Muscle of leg (tissue), 16 donors: ENCODE measurements at places on chromosomes 12 and 14.

GRCh38 chr14:84969501-84969900 is 560.4 kb upstream of the FLRT2 start:
- H3K4me1 ChIP-seq, result no peaks in the 10 kb centered on the region
- no peaks in the 10 kb centered on the region for H3K27me3 ChIP-seq
- no peak for DNase-seq
- no peak overlapping the region for H3K27ac ChIP-seq
- no peak overlapping the region for H3K4me3 ChIP-seq

DNA sequence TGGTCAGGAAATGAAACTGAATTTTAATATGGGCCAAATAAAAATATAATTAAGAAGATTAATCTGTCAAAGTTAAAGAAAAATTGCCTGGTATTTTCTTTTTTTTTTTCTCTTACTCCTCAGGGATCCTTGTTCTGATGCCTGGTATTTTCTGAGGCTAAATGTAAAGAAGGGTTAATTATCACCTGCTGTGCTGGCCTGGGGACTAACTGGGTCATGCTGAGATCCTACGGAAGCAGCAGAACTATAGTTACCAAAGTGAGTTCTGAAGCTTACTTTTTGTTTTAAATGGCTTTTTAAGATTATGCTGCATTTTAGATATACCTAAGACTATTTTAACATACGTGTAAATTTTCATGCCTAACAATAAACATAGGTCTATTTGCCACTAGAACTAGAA is 23.3 kb downstream of the ZC2HC1C start:
- no peak overlapping the region for H3K4me3 ChIP-seq
- H3K27me3 ChIP-seq, result no peaks in the 10 kb centered on the region
- DNase-seq, result no peak
- H3K4me1 ChIP-seq, result peaks cover 2% of the 10 kb centered on the region
- no peak overlapping the region for H3K27ac ChIP-seq

DNA sequence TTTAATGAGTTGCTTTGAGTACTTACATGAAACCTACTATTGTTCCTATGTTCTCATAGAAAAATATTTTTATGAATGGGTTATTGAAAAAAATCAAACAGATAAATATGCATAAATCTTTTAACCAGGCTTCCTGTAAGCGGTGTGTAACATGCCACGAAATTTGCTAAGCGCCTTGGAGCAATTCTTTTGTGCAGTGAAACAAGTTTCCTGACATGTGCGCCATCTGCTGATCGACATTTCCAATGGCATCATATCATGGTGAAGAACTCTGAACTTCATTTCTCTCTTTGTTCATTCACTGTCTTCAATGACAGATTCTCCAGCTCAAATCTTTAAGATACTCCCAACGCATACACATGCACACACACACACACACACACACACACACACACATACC is 145.6 kb upstream of the NAV3 start:
- DNase-seq, result peak; percentile 89
- H3K36me3 ChIP-seq, result no peaks in the 10 kb centered on the region
- H3K27ac ChIP-seq, result no peak overlapping the region
- H3K4me1 ChIP-seq, result no peaks in the 10 kb centered on the region
- H3K27me3 ChIP-seq, result no peaks in the 10 kb centered on the region

- H3K27me3 ChIP-seq, result no peaks in the 10 kb centered on the region
- no peak for DNase-seq
- H3K4me1 ChIP-seq, result no peaks in the 10 kb centered on the region
- no peak overlapping the region for H3K27ac ChIP-seq
- H3K4me3 ChIP-seq, result no peak overlapping the region
These were observed 34.0 kb upstream of the CMKLR1 start for GRCh38 chr12:108373111-108373510.

GRCh38 chr14:101508196-101508947 is 52.9 kb upstream of the DIO3 start:
- DNase-seq, result no peak
- H3K27me3 ChIP-seq, result peaks cover 6% of the 10 kb centered on the region
- no peaks in the 10 kb centered on the region for H3K36me3 ChIP-seq
- H3K27ac ChIP-seq, result no peak overlapping the region

GRCh38 chr14:97162621-97163020 is 365.4 kb downstream of the VRK1 start:
- DNase-seq, result no peak
- no peak overlapping the region for H3K27ac ChIP-seq
- H3K36me3 ChIP-seq, result no peaks in the 10 kb centered on the region
- peaks cover 2% of the 10 kb centered on the region for H3K27me3 ChIP-seq
- no peaks in the 10 kb centered on the region for H3K4me1 ChIP-seq
- H3K4me3 ChIP-seq, result no peak overlapping the region

DNA sequence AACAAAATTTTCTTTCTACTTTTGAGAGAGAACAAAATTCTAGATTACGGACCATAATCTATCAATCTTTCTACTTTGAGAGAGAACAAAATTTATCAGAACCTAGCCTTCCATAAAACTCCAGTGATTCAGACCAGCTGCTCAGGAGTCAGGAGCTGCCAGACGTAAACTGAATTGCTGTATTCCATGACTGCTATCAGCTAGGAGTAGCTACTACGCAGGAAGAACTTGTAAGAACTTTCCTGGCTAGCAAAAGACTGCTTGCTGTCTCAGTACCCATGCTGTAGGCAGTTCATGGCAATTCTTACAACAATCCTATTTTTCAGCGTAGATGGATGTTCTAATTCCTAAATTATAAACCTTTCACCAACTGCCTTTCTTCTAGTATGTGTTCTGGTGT is 73.3 kb downstream of the MED13L start:
- no peak for DNase-seq
- H3K36me3 ChIP-seq, result no peaks in the 10 kb centered on the region
- no peak overlapping the region for H3K4me3 ChIP-seq
- peaks cover 3% of the 10 kb centered on the region for H3K4me1 ChIP-seq

DNA sequence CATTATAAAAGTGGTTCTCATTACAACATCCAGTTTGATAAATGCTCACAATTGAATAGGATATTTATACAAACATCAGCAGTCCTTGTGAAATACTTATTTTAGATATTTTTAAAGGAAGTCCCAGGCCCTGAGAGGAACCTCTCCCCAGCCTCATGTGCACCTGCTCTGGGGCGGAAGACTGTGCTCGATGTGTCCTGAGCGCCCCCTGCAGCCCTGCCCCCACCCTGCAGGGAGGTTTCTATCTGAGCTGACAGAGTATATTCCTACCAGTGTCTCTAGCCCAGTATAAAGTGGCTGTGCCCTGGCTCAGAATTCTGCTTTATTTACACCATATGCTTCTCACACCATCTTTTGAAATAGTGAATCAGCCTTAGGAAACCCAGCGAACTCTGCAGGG is 1349.1 kb downstream of the TMEM121 start:
- DNase-seq, result no peak
- H3K4me1 ChIP-seq, result no peaks in the 10 kb centered on the region
- H3K4me3 ChIP-seq, result no peak overlapping the region
- H3K27ac ChIP-seq, result no peak overlapping the region
- H3K27me3 ChIP-seq, result no peaks in the 10 kb centered on the region
- no peaks in the 10 kb centered on the region for H3K36me3 ChIP-seq

- peak overlapping the region; percentile 86 for H3K27ac ChIP-seq
- H3K27me3 ChIP-seq, result no peaks in the 10 kb centered on the region
- H3K36me3 ChIP-seq, result no peaks in the 10 kb centered on the region
- peaks cover 4% of the 10 kb centered on the region for H3K4me1 ChIP-seq
These were observed 14.3 kb downstream of the CFL2 start for GRCh38 chr14:34699873-34700621.

- H3K27me3 ChIP-seq, result no peaks in the 10 kb centered on the region
- peaks cover 25% of the 10 kb centered on the region for H3K4me1 ChIP-seq
- peak overlapping the region; percentile 91 for H3K4me3 ChIP-seq
- peak overlapping the region; percentile 91 for H3K27ac ChIP-seq
These were observed 1.8 kb upstream of the SAMD4A start for GRCh38 chr14:54564868-54565784.

GRCh38 chr12:32302218-32303173 is 96.9 kb upstream of the FGD4 start:
- no peaks in the 10 kb centered on the region for H3K36me3 ChIP-seq
- no peaks in the 10 kb centered on the region for H3K27me3 ChIP-seq
- H3K27ac ChIP-seq, result no peak overlapping the region
- H3K4me1 ChIP-seq, result no peaks in the 10 kb centered on the region
- H3K4me3 ChIP-seq, result no peak overlapping the region

- H3K27me3 ChIP-seq, result no peaks in the 10 kb centered on the region
- DNase-seq, result peak; percentile 27
- peak overlapping the region; percentile 61 for H3K4me3 ChIP-seq
- peaks cover 6% of the 10 kb centered on the region for H3K36me3 ChIP-seq
These were observed 462 bp downstream of the KNTC1 start for GRCh38 chr12:122527478-122527944.

DNA sequence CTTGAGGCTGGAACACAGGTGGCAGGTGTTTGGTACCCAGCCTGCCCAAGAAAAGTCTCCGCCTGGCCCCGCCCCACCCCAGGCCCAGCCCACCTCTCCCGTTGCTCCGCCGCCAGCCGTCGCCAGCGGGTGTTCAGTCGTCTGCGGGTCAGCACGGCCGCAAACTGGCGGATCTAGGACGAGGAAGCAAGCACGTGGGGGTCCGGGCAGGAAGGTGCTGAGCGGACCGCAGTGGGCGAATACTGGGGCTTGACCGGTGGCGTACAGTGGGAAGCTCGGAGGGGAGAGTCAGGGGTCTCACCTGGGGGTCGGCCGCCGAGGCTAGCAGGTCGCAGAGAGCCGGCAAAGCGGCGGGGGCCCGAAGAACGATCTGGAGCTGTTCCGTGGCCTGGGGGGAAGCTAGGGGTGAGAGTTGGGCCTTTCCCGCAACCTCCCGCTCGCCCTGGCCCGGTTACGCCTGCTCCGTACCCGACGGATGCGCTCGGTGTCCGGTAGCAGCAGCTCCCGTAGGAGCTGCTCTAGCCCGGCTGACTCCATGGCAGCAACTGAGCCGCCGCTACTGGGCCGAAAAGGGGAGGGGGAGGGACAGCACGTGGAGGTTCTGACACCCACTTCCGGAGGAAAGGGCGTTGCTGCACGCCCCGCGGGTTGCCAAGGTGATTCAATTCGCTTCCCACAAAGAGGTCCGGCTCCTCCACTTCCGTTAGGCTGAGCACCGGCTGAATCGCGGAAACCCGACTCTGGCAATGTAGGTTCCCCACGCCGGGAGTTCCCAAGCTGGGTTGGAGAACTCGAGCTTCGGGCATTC is at the start of gene IPO4:
Gene IPO4, minus strand, starts transcription at position 566 of the 808 bp plus-strand sequence. Its CDS starts 29 bp downstream, at position 537.
- no peaks in the 10 kb centered on the region for H3K27me3 ChIP-seq
- H3K4me1 ChIP-seq, result peaks cover 16% of the 10 kb centered on the region
- peak within 1 kb of the TSS; percentile 79 for H3K4me3 ChIP-seq
- H3K36me3 ChIP-seq, result peaks cover 67% of the 10 kb centered on the region
- DNase-seq, result peak; percentile 99
- peak within 1 kb of the TSS; percentile 60 for H3K27ac ChIP-seq

DNA sequence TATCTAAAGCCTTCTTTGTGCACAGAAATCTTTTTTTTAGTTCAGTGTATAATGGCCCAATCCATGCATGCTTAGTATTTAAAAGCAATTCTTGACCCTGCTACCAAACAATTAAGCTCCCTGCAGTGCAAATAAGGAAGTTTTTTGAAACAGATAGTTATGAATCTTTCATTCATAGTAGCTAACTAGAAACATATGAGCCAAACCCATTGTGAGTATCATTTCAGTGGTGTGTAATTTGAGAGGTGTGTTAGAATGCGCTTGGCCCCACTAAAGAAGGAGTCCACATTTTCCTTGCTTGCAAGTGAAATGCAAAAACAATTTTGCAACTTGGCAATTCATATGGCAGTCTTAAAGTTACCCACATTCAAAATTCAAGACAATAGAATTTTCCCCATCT is 14.4 kb downstream of the EPS8 start:
- no peak overlapping the region for H3K27ac ChIP-seq
- DNase-seq, result peak; percentile 64
- H3K4me1 ChIP-seq, result no peaks in the 10 kb centered on the region
- no peak overlapping the region for H3K4me3 ChIP-seq

DNA sequence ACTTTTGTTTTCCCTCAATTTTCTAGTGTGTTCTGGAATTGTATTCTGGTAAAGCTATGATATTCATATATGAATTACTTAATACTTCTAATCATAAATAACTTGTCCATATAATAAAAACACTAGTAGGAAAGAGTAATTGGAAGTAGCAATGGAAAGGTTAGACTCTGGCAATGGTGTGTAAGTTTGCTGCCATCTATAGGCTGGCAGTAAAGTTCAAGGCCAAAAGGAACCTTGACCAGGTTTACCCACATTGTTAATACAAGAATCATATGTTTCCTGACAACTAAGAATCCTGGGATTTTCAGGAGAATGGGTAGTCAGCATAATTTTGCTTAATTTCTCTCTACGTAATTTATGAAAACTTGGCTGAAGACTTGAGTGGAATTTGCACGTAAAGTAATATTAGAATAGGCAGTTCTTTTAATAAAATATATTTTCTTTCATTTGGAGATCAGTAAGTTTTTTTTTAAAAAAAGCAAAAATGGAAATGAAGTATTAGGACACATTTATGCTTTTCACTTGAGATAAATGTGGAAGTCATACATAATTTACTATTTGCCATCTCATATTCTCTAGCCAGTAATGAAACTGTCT is 926.7 kb downstream of the GALC start:
- H3K27ac ChIP-seq, result no peak overlapping the region
- H3K4me3 ChIP-seq, result no peak overlapping the region
- H3K27me3 ChIP-seq, result no peaks in the 10 kb centered on the region

DNA sequence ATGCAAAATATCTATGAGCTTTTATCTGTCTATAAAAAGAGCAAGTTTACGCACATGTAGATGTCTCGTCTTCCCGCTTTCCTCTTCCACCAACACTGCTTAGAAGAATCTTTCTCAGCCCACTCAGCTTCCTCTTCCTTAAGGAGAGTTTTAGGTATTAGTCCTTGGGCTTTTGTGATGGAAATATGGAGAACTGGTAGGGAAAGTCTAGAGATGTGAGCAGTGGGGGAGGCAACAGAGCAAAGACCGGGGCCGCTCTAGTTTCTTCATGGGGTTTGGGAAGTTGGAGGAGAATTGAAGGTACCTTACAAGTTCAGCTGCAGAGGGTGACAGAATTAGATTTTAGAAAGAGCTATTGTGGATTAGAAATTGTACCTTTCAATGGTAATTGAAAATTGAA is 56.3 kb upstream of the CPNE8 start:
- H3K4me1 ChIP-seq, result no peaks in the 10 kb centered on the region
- no peak overlapping the region for H3K4me3 ChIP-seq
- H3K36me3 ChIP-seq, result no peaks in the 10 kb centered on the region

GRCh38 chr12:62021808-62022207 is 238.4 kb upstream of the USP15 start:
- no peak overlapping the region for H3K4me3 ChIP-seq
- H3K27me3 ChIP-seq, result no peaks in the 10 kb centered on the region
- no peak for DNase-seq
- H3K4me1 ChIP-seq, result no peaks in the 10 kb centered on the region
- H3K27ac ChIP-seq, result no peak overlapping the region

- H3K4me1 ChIP-seq, result no peaks in the 10 kb centered on the region
- H3K4me3 ChIP-seq, result no peak overlapping the region
- H3K36me3 ChIP-seq, result no peaks in the 10 kb centered on the region
- DNase-seq, result no peak
- H3K27me3 ChIP-seq, result no peaks in the 10 kb centered on the region
These were observed 8.8 kb downstream of the AICDA start for GRCh38 chr12:8603856-8604255.
